ENCODE measurements at places on chromosomes 16 and 17.

- H3K27ac ChIP-seq = no peak overlapping the region
- H3K4me1 ChIP-seq = no peaks in the 10 kb centered on the region
- peaks cover 3% of the 10 kb centered on the region for H3K36me3 ChIP-seq
- DNase-seq = no peak
These were observed 322.8 kb downstream of the XYLT1 start for GRCh38 chr16:17147942-17148341.

- H3K36me3 ChIP-seq = peaks cover 22% of the 10 kb centered on the region
- no peak overlapping the region for H3K4me3 ChIP-seq
- H3K27ac ChIP-seq = no peak overlapping the region
- DNase-seq = no peak
- H3K4me1 ChIP-seq = peaks cover 30% of the 10 kb centered on the region
These were observed 2.1 kb upstream of the TLCD2 start for GRCh38 chr17:1712271-1712670.

DNA sequence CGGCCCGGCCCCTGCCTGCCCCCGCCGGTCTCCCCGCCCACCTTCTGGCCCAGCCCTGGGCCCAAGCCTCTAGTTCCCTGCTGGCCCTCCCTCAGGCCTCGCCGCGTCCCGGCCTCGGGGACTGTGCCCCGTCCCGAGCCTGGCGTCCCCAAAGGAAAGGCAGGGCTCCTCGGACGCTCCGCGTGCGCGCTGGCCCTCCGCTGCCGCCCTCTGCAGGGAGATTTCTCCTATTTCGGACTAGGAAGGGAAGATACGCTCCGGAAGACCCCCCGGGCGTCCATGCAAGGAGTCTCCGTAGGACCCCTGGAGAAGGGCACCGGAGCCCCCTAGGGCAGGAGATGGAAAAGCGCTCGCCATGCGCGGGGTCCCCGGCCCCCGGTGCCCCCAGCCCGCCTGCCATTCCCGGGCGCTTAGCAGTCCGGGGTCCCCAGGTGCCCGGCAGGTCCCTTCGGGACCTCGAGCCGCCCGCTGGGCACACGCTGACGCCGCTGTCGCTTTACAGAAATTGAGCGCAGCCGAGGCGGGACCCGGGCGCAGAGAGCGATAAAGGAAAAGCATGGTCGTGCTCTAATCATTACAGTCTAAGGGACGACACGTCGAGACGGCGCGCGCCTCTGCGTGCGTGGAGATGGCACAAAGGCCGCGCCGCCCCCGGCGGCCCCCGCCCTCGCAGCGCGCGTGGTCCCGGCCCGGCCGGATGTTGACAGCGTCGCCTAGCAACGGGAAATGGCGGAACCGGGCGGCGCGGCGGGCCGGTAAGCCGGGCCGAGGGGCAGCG, at the start of gene CCDC40:
Gene CCDC40, plus strand, starts transcription at position 706 of the 778 bp plus-strand sequence. Its CDS starts 21 bp downstream, at position 727.
- peaks cover 5% of the 10 kb centered on the region for H3K27me3 ChIP-seq
- DNase-seq = peak; percentile 83
- H3K4me1 ChIP-seq = peaks cover 9% of the 10 kb centered on the region
- H3K36me3 ChIP-seq = peaks cover 25% of the 10 kb centered on the region
- H3K4me3 ChIP-seq = peak within 1 kb of the TSS; percentile 92
- peak within 1 kb of the TSS; percentile 95 for H3K27ac ChIP-seq

DNA sequence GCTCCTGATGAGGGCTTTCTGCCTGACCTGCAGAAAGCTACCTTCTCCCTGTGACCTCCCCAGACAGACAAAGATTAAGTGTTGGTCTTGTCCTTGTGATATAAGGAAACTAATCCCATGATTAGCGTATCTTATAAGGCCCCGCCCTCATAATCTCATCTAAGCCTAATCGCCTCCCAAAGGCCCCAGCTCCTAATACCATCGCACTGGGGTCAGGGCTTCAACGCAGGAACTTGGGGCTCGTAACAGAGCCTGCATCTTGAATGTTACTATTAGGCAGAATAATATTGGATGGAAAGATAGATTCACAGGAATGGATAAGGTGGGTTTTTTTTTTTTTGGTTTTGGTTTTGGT, 78.9 kb downstream of the C16orf95 start:
- peaks cover 63% of the 10 kb centered on the region for H3K27me3 ChIP-seq
- no peak for DNase-seq
- H3K4me1 ChIP-seq = peaks cover 15% of the 10 kb centered on the region
- no peaks in the 10 kb centered on the region for H3K36me3 ChIP-seq
- no peak overlapping the region for H3K4me3 ChIP-seq
- no peak overlapping the region for H3K27ac ChIP-seq

DNA sequence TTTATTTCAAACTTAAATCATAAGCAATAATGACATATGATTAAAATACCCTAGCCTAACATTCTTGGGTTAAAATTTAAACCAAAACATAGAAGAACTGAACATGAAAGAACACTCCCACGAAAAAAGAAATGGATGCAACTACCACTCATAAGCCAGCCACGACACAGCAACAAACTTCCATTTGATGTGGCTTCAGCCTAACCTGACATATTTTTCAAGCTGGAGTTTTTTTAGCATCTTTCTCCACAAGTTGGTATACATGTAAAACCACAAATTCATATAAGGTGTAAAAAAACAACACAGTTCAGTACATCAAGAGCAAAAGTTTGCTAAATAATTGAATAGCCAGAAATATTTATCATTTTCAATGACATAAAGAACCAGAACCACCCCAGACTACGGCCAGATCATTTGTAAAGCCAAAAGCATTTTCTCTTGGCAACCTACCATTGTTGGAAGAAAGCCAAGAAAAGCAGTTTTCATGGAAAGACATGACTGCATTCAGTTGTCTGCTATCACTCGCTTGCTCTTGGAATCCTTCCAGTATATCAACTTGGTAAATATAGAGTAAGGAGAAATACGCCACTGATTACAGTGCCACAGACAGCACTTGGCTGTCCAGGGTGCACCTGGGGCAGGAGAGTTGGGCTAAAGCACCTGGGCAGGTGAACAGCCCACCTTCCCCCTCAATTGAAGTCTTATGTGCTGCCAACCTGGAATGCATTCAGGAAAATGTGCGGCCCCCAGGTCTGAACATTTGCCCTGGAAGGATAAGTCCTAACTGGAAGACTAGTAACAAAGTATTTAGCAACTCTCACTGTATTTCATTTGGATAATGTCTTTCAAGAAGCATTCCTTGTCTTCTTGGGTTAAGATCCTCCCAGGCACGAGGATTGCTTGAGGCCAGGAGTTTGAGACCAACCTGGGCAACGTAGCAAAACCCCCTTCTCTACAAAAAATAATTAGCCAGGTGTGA, 60.5 kb downstream of the CREBBP start:
- peak overlapping the region; percentile 85 for H3K4me3 ChIP-seq
- DNase-seq = peak; percentile 25
- peaks cover 16% of the 10 kb centered on the region for H3K36me3 ChIP-seq
- H3K27ac ChIP-seq = peak overlapping the region; percentile 71
- peaks cover 91% of the 10 kb centered on the region for H3K4me1 ChIP-seq
- H3K27me3 ChIP-seq = no peaks in the 10 kb centered on the region

GRCh38 chr17:48568499-48569239, 9.5 kb downstream of the HOXB4 start:
- no peaks in the 10 kb centered on the region for H3K27me3 ChIP-seq
- H3K27ac ChIP-seq = no peak overlapping the region
- DNase-seq = no peak

DNA sequence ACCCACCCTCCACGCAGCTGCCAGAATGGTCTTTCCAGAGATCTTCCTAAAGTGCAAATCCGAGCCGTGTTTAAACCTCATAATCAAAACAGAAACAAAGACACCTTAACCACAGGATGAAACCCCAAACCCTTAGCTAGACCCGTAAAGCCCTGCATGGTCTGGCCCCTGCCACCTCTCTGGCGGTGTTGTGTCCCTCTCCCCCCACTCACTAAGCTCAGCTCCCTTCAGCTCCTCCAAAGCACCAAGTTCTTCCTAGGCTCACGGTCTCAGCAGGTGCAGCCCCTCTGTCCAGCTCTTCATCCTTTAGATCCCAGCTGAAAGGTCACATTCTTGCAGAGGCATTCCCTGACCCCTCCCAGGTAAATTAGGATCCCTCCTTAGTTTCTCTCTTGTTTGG, 4.4 kb upstream of the NXPH3 start:
- H3K27ac ChIP-seq = no peak overlapping the region
- H3K27me3 ChIP-seq = peaks cover 28% of the 10 kb centered on the region
- peak overlapping the region; percentile 90 for H3K4me3 ChIP-seq
- H3K36me3 ChIP-seq = peaks cover 21% of the 10 kb centered on the region
- no peak for DNase-seq

- H3K4me3 ChIP-seq = no peak overlapping the region
- DNase-seq = no peak
- no peaks in the 10 kb centered on the region for H3K4me1 ChIP-seq
- H3K27ac ChIP-seq = no peak overlapping the region
- H3K27me3 ChIP-seq = no peaks in the 10 kb centered on the region
These were observed 175.5 kb downstream of the SHISA9 start for GRCh38 chr16:13076878-13077277.

- H3K27me3 ChIP-seq = peaks cover 34% of the 10 kb centered on the region
- H3K4me3 ChIP-seq = no peak overlapping the region
- no peaks in the 10 kb centered on the region for H3K36me3 ChIP-seq
- no peak for DNase-seq
- no peaks in the 10 kb centered on the region for H3K4me1 ChIP-seq
These were observed 3.3 kb downstream of the HOXB1 start for GRCh38 chr17:48527547-48527932.

All from effector memory CD8-positive, alpha-beta T cell (primary cell).